ENCODE measurements at places on chromosomes 2 and 18. TPM values are rescaled to one million over a fixed set of nuclear protein-coding genes. Genes with fewer than 3 reads are reported as not detected.
A peak's percentile ranks its signal among the peaks of the same experiment; 100 is the strongest.

GRCh38 chr2:197304556-197305011 is 6.0 kb downstream of the ANKRD44 start:
- DNase-seq: no peak

DNA sequence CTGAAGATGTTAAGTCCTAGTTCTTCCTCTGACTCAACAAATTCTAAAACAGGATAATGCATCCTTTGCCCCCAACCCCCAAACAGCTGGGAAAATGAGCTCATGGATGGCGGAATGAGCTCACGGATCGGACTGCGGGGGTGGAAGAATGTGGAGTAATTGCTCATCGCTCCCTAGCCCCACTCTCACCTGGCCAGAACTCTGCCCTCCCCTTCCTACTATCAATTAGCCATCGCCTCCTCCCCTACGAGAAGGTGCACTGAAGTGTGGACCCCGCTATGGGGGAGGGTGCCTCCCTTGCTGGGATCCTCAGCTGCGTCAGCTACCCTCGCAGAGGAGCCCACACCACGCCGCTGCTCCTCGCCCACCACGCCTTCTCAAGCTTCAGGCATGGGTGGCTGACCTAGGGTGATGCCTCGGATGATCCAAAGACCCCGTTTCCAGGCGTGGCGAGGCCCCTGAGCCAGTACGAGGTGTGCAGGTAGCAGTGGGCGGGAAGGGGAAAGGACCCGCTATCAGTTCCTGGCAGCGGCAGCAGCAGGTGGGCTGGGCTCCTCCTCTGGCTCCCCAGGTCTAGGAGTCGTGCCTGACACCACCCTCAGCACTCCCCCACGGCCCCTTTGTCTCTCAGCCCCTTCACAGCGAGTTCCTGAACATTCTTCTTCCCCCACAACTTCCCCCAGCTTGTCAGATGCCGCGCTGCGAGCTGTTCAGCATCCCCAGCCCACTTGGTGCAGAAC is 82.1 kb upstream of the POMC start:
- peak; percentile 51 for DNase-seq

- DNase-seq: no peak
These were observed 39.1 kb downstream of the SNED1 start for GRCh38 chr2:241037498-241037897.

The SLC25A12 gene
- total RNA-seq: 25.5 TPM

- no peak for DNase-seq
These were observed 24.9 kb upstream of the LRRTM1 start for GRCh38 chr2:80329491-80329890.

DNA sequence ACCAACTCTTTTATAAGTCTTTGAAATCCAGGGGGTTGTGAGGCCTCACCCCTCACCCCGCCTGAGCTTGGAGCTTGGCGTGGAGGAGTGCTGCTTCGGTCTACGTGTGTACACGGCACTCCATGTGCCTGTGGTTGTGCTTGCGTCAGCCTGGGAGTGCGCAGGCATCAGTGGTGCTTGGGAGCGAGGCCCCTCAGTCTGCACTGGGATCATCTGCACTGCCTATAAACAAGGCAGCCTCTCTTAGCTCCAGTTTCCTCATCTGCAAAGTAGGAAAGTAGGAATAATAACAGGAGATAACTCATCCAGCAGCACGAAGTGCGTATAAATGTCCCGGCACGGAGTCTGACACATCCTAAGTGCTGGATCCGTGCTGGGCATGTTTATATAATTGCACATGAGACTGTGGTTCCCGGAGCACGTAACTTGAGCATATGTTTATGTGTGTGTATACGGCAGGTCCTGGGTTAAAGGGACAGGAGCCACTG is 1.2 kb downstream of the GYPC start:
- peak; percentile 66 for DNase-seq

- DNase-seq: no peak
These were observed 126.3 kb upstream of the NRXN1 start for GRCh38 chr2:51158251-51158650.

GRCh38 chr2:38601463-38602135 is 1.1 kb downstream of the HNRNPLL start:
- no peak for DNase-seq

- no peak for DNase-seq
These were observed 68.5 kb downstream of the SFXN5 start for GRCh38 chr2:73003027-73003426.

- no peak for DNase-seq
These were observed 8.5 kb downstream of the CIB4 start for GRCh38 chr2:26632624-26633185.

GRCh38 chr2:61320181-61320580 is 150.7 kb downstream of the USP34 start:
- no peak for DNase-seq

- no peak for DNase-seq
These were observed 32.3 kb upstream of the SALL3 start for GRCh38 chr18:78947291-78947690.

- no peak for DNase-seq
These were observed 27.9 kb downstream of the PDIA6 start for GRCh38 chr2:10784719-10785118.

The GPAT2 gene
- total RNA-seq: 36.3 TPM

- no peak for DNase-seq
These were observed 17.2 kb downstream of the THOC1 start for GRCh38 chr18:250685-251084.

DNA sequence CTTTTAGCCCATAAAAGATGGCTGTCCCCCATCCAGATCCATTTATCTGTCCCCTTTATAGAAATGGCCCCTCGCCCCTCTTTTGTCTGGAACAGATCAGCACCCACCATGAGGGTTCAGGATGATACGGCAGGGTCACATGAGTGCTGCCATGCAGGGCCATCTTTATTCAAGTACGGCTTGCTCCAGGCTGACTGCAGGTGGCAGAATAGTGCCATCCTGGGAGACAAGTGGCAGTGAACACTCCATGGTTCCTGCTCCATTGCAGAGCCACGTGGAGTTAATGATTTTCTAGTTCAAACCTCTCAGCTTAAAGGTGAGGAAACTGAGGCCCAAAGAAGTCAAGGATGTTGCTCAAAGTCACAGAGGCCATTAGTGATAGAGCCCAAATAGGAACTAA is 180.6 kb downstream of the CLIP4 start:
- no peak for DNase-seq

The RBFA gene
- total RNA-seq: 53.0 TPM

GRCh38 chr2:168614172-168615018 is 158.3 kb downstream of the CERS6 start:
- no peak for DNase-seq

DNA sequence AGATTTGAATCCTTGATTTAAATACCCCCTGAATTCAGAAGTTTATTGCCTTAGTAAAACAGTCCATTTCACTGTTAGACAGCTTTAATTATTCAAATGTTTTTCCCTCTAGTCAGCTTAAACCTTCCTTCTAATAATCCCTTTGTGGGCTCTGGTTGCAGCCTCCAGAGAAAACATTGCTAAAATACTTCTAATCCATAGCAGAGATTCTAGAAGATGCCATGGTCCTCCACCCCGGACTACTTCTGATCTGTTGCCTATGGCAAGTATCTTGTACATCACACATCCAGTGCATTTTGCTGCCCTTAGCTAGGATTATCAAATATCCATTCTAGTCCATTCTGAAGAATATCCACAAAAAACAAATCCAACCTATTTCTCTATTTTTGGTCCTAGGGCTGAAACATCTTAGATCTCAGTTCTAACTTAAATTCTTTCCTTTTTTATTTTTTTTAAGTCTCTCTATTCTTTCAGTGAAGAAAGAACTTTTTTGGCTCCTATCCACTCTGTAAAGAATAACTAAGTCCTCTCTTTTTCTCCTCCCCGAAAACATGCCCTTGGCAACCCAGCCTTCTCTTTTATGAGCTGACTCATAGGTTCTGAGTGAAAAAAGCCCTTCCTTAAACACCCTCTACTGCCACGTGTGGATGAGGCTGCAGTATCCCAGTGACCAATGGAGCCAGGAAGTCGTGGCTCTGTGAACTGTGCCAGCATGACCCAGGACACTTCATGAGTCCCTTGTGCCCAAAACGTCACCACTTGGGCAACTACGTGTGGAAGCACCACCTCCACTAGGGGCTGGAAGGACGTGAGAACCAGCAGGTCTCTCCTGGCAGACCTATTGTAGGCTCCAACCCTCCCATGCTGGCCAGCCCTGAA is 349.8 kb downstream of the TNS1 start:
- DNase-seq: no peak

GRCh38 chr2:39156107-39156506 is 35.3 kb upstream of the SOS1 start:
- DNase-seq: no peak
